ENCODE measurements at places on chromosomes 2 and 18. TPM values are rescaled to one million over a fixed set of nuclear protein-coding genes. Genes with fewer than 3 reads are reported as not detected.

DNA sequence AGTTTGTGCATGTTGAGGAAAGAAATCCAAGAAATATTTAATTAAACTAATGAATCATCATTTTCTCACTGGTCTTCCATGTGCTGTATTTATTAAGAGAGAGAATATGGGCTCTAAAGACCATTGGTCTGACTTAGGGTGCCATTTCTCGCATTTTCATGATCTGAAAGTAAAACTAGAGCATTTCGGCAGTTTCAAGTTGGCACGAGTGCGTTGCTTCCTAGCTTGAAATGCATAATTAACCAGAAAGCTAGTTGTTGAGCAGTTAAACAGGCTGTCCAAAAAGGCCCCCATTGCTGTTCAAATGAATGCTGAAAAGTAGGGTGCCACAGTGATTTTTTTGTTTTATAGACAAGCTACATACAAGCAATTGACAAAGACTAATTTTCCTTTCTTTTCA is 47.4 kb downstream of the SLC8A1 start:
- DNase-seq = no peak

- no peak for DNase-seq
Measured at GRCh38 chr2:20781656-20782265, 41.1 kb downstream of the LDAH start.

DNA sequence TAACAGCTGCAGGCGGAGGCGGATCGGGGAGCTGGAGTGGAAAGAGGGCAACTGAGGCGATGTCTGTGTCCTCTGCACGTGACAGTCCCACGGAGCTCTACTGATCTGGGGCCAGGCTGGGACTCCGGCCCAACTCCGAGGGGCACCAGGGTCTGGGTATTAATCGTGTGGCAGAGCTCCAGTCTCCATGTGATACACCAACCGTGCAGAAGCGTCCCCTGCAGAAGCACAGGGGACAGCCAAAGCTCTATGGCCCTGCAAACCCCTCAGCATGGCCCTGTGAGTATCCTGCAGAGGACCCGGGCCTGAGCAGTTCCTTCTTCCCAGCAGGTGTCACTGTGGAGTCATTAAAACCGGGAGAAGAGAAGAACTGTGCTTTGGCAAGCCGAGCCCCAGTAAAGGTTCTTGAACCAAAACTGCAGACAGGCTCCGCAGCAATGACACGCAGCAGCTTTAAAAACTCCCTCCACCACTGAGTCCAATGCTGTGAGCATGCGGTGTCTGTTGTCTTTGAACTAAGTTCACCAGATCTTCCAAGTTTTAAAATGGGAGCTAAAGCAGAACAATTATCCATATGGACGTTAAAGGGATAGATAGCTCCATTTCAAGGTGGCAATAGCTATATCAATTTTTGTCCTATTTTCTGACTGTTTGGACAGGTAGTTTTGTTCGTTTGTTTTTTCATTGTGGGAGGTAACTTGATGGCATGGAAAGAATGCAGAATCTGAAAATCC is 79.4 kb downstream of the TMEM182 start:
- DNase-seq = no peak

GRCh38 chr2:141417246-141417797 is 713.5 kb downstream of the LRP1B start:
- DNase-seq = peak; percentile 7

DNA sequence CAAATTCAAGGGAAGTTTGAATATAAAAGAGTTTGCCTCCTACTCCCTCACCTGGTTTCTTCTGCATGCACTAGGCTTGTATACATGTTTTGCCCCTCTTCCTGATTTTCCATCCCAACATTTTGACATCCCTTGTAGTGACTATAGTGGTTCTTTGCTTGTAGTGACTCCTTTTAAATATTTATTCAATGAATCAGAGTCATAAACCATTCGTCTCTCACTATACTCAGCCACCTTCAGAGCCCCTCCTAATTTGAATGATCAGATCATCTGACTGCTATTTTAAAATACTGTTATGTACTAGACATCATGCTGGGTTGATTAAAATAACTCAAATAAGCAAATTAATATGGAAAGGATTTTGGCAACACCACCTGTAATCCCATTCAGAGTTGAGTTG is 492.1 kb upstream of the PIK3C3 start:
- no peak for DNase-seq

DNA sequence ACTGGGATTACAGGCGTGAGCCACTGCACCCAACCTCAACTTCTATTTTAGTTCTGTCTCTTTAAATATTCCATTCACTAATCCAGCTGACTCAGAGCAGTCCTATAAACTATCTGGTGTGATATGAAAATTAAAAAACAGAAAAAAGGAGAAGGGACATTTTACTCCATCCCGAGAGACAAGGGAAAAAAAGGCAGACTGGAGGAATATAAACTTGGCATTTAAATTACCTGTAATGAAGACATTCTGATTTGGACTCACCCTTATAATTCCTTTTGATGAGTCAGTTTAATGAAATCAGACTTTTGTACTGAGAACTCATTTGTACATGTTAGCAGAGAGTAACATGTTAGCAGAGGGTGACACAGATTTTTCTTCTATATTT is 74.8 kb upstream of the RIOK3 start:
- DNase-seq = no peak

- DNase-seq = no peak
Measured at GRCh38 chr2:189213250-189213649, 33.7 kb upstream of the COL5A2 start.

CTAGE1 gene
- polyA plus RNA-seq = not detected

- no peak for DNase-seq
Measured at GRCh38 chr2:176121190-176122051, 1.1 kb upstream of the HOXD9 start.

DNA sequence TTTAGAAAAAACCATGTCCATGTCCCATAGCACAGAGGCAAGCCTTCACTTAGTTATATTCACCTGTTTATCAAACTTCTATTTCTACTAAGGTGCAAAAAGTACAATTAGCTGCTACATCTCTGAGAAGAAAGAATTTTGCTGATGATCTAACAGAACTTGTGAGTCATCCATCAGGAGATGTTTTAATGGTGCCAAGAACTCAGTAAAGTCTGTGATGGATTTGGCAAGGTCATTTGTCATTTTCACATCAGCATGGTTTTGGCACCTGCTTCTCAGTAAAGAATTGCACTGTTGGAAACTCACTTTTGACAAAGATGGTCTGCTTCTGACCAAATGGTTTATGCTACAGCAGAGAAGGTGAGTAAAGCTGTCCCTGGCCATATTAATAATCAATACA is 195.7 kb upstream of the TMEFF2 start:
- DNase-seq = no peak

Data from naive B cell (primary cell).